ENCODE measurements at places on chromosomes 16 and 17.

DNA sequence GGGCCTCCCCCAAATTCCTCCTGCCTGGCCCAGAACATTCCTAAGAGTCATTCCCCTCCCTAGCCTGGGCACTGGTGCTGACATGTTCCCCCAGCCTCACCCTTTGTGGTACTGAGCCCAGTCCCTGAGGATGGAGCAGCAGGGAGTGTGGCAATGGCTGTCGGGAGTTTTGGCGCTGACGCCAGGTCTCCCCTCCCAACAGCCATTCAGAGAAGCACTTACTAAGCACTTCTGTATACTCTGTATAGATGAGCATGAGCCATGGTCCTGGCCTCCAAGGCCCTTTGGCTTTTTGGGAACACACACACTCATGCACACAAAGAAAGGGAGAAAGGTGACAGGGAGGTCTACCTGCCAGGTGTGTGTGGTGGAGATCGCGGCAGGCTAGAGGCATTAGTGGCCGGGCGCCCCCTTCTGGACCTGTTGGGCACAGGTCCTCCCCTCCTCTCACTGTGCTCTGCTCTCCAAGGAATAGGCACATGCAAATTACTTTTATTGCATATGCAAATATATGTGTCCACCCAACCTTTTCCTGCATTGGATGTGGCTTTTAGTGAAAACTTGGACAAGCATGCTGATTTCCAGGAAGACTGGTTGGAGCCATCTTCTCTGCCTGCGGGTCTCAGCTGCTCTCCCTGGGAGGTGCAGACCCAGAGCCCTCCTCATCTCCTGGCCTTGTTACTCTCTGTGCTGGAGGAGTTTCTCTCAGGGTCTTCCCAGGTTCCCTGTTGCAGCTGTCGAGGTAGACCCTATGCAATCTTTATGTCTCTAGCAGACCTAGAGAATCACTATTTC, 17.4 kb upstream of the C17orf107 start:
- peak; percentile 18 for DNase-seq

DNA sequence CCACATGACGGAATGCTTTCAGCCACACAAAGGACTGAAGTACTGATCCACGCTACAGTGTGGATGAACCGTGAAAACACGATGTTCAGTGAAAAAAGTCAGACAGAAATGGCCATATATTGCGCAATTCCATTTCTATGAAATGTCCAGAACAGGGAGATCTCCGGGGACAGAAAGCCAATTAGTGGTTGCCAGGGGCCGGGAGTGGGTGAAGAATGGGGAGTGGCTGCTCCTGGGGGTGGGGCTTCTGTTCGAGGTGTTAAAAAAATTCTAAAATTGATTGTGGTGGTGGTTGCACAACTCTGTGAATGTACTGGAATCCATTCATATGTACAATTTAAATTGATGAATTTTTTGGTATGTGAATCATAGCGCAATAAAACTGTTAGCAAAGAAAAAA, 154.8 kb upstream of the HSBP1 start:
- DNase-seq, result no peak

- no peak for DNase-seq
These were observed 166.6 kb upstream of the CIBAR2 start for GRCh38 chr16:85278839-85279238.

DNA sequence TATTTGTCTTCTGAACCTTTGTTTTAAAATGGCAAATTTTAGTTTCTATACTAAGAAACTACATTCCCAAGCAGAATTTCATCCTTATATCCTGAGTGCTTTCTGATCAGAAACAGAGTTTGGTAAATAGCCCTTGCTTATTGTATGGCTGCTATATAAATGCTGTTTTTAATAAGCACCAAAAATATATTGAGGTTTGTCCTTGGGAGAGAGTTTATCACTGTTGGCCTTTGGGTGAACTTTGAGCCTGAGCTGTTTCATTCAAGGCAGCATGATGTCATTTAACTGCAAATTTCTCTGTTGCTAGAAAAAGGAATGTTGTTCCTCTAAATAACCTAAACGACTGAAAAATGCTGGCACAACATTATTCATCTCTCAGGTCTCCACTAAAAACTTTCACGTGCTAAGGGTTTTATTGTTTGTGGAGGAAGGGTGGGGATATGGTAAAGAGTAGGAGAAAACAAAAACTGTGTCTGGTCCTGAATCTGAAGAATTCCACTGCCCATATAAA, 334.3 kb upstream of the TBX2 start:
- DNase-seq, result no peak
